ENCODE measurements at places on chromosomes 5 and 9.

GRCh38 chr5:109910874-109911273 lies 221.1 kb downstream of the MAN2A1 start:
- no peak for DNase-seq

DNA sequence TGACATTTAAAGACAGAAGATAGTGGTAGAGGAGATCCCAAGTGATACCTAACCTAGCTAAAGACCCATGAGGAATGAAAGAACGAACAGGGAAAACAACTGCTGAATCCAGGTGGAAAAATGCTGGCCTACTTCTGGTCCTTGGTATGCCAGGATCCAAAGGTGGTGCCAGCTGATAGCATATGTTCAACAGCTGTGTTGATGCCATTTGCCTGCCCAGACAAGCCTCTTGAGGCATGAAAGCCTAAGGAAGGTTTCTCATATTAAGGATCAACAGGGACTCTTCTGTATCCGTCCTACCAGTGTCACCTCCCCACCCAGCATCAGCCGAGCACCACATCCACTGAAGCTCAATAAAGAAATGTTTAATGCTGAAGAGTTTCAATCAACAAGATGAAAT lies 225.7 kb upstream of the DMRT1 start:
- DNase-seq, result no peak

GRCh38 chr5:41835645-41836044 lies 34.6 kb downstream of the OXCT1 start:
- no peak for DNase-seq

- DNase-seq, result no peak
Measured at GRCh38 chr5:157266286-157267007, 524 bp downstream of the CYFIP2 start.

DNA sequence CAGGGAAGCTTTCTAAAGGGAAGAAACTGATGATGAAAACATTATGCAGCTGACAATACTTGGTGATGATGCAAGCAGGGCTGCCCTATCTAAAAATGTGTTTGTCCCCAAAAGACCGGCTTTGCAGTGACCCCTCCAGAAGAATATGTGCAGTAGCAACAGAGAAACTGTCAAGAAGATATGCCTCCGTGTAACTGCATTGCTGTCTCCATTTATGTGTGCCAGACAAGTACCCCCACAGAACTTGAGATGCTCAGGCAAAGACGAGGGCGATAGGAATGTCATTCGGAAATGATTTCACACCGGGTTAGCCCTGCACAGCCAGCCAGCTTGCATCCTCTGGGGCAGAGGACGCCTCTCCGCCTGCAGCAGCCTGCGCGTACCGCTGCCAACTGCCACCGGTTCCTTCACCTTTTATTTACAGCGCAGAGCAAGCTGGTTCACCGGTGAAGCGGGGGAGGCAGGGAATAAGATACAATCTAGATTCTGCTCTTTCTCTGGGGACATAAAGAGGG lies 2.0 kb downstream of the GABBR2 start:
- DNase-seq, result no peak

DNA sequence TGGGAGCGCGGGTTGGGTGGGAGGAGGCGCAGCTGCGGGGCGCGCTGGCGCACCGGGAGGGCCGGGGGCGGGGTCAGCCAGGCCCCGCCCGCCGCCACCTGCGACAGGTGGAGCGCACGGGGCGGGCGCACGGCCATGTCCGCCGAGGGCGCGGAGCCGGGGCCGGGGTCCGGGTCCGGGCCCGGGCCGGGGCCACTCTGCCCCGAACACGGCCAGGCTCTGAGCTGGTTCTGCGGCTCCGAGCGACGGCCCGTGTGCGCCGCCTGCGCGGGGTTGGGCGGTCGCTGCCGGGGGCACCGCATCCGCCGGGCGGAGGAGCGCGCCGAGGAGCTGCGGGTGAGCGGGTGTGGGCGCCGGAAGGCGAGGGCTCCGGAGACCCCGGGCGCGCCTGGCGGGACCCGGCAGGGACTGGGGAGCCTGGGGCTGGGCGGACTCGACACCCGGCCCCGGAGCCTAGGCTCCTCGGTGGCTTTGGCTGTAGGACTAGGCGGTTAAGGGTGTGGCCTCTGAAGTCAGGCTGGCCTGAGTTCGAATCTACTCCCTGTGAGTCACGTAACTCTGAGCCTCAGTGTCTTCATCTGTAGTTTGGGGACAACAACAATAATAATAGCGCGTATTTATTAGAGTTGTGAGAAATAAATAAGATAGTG lies at the start of gene BSPRY:
TSS of gene BSPRY (plus strand) at position 97 of the 650 bp plus-strand sequence. CDS start at position 136, 39 bp downstream.
- peak; percentile 29 for DNase-seq

GRCh38 chr5:158947846-158948245 lies 151.9 kb downstream of the EBF1 start:
- no peak for DNase-seq

DNA sequence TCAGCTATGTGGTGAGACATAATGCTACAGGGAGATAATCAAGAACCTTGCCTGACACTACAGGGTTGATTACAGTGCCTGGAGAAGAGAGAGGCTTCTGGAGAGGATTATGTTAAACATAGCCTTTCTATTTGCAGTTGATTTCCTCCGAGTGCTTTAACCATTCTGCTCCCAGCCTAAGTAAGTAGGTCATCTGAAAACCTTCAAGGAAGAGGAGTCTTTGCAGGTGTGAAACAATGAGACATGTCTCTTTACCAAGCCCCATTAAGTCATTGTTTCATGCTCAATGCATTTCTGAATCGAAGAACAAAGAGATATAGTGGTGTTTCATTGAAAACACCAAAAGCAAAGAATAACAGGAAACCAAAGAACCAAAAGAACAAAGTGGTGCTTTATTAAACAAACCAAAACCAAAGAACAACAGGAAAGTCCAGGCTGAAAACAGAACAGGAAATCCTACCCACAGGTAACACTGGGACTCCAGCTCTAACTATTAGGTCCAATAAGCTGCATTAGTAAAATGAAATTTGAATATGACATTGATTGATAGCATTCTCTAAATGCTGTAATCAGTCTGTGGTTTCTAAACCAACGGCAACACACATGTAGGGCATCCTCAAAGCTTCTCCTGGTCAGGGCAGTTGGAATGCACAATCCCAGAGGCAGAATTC lies 113.3 kb upstream of the SPATA31D4 start:
- DNase-seq, result no peak
